ENCODE measurements at places on chromosomes 1 and 21.

DNA sequence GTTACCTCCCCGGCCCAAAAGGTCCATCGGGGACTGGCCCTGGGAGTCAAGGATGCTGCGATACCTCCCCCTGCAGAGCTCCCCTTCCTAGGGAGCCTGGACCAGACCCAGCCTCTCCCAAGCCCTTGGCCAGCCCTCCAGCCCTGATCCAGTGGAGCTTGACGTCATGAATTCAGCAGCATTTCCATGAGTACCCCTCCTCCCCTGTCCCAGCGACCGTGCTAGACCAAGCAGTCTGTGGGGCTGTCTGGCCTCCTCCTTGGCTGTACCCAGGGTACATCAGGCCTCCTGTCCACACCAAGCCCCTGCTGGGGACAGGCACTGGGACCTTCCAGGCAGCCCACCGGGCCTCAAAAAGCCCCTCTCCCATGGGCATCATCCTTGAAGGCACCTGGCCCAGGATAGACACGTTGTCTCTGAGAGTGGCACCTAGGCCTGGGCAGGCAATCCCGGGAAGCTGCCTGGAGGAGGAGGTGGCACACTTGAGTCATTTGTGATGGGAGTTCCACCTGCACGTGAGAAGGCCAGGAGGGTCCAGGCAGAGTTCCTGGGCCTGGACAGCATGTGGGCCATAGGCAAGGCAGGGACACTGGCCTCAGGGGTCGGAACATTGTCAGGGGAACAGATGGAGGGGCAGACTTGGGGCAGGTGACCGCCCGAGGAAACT lies 46.4 kb downstream of the WNT9A start:
- no peak for DNase-seq

DNA sequence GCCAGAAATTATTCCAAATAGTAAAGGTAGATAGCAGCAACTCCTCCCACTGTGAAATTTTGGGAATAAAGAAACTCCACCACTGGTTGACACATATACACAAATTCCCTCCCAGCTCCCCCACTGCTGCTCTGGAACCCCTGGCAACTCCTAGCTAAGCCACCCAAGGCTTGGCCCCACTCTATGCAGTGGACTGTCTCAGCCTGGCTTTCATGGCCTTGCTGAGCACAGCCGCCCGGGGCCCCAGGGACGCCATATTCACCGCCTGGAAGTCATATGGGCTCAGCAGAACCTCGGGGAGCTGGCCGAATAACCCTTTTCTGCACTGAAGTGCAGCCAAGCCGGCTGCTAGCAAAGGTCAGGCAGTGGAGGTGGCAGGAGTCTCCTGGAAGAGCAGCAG lies 15.4 kb upstream of the RBM34 start:
- no peak for DNase-seq

DNA sequence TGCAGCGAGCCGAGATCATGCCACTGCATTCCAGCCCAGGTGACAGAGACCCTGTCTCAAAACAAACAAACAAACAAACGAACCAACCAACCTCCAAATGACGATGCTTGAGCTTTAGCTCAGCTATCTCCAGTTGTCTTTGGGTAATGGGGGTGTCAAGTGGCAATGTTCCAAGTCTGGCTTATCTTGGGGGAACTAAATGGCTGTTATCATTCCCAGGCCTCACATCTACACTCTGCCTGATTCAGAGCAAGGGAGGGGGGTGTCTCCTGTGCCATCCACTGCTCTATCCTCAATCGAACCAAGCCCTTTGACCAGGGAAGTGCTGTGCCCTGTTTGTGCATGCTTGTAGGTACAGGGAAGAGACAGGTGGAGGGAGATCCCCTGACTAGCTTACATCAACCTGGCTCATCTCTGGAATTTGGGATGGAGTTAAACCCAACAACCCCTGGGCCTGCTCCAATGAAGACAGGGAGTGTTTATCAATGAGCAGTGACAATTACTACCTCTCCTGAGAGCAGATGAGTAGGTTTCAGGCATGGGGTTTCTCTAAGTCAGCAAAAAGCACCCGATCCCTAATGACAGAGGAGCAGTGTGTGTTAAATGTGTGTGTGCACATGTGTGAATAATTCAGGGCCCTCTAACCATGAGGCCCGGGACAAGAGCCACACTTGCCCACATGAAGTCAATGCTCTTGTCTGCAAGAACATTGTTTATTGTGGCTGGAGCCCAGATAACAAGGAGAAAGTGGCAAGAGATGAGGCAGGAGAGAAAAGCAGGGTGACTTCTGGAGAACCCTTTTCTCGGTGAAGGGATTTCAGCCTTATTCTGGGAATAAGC lies 20.3 kb upstream of the IL6R start:
- no peak for DNase-seq

DNA sequence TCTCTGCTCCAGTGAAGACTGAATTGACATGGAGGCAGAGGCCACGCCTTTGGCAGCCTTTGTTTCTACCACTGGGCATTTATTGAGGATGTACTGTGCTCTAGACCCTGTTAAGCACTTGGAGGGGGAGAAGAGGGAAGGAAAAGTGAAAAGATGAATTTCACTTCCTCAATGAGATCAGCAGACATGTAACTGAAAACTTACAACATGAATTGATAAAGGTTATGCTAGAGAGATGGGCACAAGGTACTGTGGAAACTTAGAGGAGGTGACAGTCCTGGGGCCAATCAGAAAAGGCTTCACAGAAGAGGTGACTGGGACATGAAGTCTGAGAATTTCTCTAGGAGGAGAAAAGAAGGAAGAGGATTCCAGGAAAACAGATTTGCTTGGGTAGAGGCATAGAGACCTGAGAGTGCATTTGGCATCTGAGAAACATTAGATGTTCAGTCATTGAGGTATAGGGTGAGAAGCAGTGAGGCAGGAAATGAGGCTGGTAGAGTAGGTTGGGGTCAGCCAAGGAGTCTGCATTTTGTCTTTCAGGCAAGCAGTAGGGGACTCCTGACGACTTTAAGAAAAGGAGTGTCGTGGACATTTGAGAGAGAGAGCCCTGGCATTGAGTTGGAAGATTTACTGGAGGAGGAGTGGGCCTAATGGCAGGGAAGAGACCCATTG lies 113.0 kb downstream of the SYT2 start:
- DNase-seq, result no peak

DNA sequence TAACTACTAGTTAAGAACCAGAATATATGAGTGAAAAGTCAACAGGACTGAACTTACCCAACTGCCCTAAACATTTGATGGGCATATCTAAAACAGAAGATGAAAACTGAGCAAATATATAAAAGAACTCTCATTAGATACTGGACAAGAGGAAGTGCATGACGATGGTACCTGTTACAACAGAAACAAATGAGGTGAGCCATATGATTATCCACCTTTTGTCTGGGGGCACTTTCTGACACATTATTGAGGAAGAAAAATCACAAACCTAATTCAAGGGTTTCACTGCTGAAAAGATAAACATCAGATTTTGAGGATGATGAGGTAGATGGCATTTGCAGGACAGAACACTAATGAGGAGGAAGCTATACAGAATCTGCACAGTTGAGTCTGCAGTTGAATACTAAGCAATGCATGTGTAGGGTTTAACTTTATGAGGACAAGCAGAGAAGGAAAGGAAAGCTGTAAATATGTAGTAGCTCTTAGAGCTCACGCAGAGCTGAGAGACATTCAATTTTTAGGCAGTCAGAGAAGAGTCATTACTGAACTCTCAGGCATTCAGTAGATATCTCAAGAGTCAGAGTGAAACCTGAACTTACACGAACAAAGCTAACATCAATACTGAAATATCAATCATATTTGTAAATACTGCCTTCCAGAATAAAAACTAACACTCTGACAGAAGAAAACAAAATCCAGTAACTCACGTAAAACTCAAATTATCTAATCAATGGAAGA lies 262.1 kb downstream of the AKT3 start:
- no peak for DNase-seq

GRCh38 chr1:218880484-218881060 lies 293.1 kb upstream of the LYPLAL1 start:
- no peak for DNase-seq

GRCh38 chr1:1171546-1172340 lies 1.9 kb upstream of the TTLL10 start:
- peak; percentile 48 for DNase-seq

GRCh38 chr1:248918131-248918530 lies 12.1 kb downstream of the PGBD2 start:
- no peak for DNase-seq

DNA sequence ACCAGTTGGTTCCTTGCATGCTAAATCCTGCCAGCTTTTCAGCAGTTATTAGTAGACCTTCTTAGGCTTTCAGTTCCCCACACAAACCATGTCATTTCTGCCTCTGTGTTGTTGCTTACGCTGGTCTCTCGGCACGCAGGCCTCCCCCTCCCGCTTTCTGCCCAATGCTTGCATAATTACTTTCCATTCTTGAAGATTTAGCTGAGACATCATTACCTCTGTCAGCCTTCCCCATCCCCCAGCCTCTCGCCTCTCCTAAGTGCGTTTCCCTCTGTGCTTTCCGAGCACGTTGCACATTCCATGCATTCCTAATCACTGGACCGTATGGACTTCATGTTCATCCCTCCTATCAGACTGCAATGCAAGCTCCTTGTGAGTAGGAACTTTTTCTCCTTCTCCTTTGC lies 26.8 kb downstream of the TSHB start:
- DNase-seq, result no peak

DNA sequence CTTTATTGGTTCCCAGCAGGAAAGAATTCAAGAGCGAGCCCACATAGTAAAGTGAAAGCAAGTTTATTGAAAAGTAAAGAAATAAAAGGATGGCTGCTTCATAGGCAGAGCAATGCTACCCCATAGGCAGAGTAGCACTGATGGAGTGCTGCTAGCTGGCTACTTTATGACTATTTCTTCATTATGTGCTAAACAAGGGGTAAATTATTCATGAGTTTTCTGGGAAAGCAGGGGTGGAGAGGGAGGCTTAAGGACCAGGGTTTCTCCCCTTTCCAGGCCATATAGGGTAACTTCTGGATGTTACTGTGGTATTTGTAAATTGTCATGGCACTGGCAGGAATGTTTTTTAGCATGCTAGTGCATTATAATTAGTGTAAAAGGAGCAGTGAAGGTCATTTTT lies 1271.4 kb downstream of the KCNT2 start:
- no peak for DNase-seq

Data from CD4-positive, alpha-beta T cell treated with Interleukin-4 for 1 hour (primary cell).